Stimulated activated CD8-positive, alpha-beta memory T cell treated with anti-CD3 and anti-CD28 coated beads, Interleukin-4, amount 100 ng/mL, for 1 hour (primary cell): ENCODE measurements at places on chromosomes 6 and 20.

DNA sequence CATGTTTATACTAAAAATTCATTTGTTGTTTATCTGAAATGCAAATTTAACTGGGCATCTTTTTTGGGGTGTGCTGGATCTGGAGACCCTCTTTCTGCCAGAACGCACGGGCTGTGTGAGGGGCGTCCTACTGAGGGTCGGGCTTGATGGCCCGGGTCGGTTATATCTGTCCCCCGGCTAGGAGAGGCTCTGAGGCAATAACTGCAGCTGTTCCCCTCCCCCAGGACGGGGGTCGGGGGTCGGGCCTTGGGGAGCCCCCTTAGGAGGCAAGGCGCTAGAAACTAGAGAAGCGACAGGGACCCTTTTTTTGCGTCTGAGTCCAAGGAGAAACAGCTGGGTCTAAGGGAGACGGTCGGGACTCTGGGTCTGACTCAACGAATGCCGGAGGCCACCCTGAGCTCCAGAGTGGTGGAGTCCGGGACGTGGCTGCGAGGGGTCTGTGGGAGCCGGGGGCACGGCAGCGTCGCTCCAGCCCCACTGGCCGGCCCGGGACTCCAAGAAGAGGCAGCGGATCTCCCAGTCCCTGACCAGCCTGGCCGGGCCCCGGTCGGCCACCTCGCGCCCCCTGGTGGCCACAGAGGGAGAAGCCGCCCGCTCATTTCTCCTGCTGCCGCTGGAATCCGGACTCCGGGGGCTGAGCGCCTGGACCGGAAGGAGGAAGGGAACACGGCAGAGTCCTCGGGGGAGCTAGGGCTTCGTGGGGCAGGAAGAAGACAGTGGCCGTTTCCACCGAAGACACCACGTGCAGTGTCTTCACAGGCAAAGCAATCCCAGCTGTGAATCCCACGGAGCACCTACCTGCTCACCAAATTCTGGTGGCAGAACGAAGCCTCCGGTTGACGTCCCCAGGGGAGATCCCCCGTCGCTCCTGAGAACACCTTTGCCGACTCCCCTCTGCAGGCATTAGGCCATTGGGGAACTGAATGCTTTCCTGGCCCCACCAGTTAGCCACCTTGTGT lies 24.0 kb upstream of the SCML4 start:
- peak; percentile 59 for DNase-seq

GRCh38 chr6:45432977-45433376 lies 55.2 kb upstream of the SUPT3H start:
- no peak for DNase-seq

DNA sequence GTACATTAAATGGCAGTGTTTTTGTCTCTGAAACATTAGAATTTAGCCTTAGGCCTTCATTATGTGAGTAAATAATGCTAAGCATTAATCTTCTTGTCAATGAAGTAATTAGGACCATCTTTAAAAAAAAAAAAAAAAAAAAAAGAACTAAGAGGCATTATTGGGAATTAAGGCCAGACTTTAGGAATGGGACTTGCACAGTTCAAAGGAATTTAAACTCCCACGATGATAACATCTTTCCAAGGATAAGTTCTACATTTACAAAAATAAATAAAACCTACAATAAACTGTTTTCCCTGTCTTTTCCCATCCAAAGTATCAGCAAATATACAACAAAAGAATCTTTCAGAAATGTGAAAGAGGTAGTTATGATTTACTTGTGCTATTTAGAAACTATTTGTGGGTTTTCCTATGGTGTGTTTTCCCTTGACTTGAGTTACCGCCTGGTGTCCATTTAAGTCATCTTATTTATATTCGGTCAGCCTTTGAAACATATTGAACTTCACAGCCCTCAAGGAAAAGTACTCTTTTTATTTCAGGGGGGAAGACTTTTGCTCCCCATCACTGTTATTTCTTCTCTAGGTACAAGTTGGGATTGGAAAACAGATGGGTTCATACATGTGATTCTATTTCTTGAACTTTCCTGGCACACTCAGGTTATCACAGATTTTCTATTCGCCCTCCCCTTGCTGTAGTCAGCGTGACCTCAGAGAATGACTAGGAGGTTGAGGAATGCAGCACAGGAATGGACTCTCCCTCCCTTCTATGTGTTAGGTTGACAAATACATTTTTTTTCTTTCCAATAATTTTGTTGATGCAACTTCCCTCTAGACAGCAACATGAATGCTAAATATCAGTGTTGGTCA lies 13.6 kb downstream of the STMND1 start:
- DNase-seq, result no peak

GRCh38 chr6:654136-654535 lies 2.8 kb downstream of the HUS1B start:
- no peak for DNase-seq

GRCh38 chr6:94272327-94272726 lies 853.0 kb upstream of the EPHA7 start:
- no peak for DNase-seq

- no peak for DNase-seq
Observed at GRCh38 chr6:15773806-15774410, 111.1 kb upstream of the DTNBP1 start.

DNA sequence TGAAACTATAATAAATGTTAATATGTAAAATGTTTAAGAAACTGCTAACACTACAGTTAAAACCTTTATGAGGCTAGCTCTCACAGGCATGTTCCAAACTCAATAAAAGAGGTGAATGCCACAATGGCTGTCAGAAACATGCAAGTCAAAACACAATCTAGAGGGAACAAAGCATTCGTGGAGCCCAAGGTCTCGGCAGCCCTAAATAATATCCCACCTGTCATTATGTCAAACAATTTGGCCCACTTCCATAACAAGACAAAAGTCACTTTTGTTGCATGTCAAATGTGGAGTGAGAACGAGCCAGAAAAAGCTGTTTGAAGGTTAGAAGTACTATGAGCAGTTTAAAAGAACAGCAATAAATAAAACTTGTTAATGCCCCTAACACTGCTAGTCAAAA lies 181.9 kb downstream of the GMDS start:
- DNase-seq, result no peak

GRCh38 chr6:125534430-125535263 lies 214.8 kb upstream of the HEY2 start:
- DNase-seq, result no peak

- DNase-seq, result no peak
Observed at GRCh38 chr6:117817499-117817898, 89.6 kb upstream of the SLC35F1 start.

- DNase-seq, result no peak
Observed at GRCh38 chr20:32019156-32019510, 8.9 kb downstream of the CCM2L start.

- no peak for DNase-seq
Observed at GRCh38 chr20:23212464-23212995, 126.4 kb upstream of the CD93 start.

DNA sequence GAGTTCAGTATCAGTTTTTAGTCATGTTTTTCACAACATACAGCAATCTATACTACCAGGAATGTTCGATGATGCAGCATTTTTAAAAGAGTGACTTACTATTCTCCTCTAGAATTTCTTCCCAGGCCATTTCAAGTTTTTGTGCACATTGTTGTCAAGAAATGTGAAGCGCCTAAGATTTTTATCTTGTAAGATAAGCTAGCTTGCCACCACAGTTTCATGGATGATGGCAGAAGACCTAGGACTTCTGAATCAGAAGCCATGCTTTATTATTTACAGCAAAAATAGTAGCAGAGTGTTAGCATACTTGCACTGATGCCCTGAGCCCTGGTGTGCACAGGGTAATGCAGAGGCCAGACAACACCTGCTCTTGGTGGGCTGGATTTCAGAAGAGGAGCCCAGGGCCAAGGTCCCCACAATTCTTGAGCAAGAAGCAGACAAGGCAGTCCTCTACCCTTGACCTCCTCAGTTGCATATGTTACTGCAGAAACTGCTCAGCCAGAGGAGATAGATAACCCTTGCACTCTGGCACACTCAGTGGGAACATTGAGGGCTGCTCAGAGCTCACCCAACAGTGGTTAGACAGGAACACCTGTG lies 99.2 kb downstream of the QKI start:
- no peak for DNase-seq

DNA sequence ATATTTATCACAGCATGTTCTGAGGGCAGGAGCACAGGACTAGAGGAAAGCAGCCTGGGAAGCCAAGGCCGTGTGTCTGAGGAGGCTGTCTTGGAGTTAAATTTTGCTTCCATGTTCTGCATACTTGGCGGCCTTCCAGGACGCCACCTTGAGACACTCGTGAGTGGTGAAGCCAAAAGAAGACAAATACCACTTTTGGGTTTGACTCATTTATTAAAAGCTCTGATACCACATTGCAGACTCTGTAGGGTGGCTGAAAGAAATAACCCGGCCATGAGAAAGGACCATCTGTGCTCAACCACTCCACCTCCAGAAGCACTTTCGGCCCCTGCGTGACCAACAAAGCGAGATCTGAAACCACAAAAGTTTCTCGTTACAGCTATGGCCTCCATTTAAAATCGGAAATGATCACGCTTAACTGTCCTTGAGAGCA lies 120.0 kb downstream of the TMEM242 start:
- DNase-seq, result no peak

GRCh38 chr20:63254232-63254605 lies at the start of gene NKAIN4:
TSS of gene NKAIN4 (minus strand) at chr20:63254463. CDS start at chr20:63254450, 13 bp downstream.
- DNase-seq, result no peak

- no peak for DNase-seq
Observed at GRCh38 chr6:108274546-108274945, 13.7 kb upstream of the SNX3 start.

- no peak for DNase-seq
Observed at GRCh38 chr20:37200926-37201826, 21.8 kb upstream of the MROH8 start.

DNA sequence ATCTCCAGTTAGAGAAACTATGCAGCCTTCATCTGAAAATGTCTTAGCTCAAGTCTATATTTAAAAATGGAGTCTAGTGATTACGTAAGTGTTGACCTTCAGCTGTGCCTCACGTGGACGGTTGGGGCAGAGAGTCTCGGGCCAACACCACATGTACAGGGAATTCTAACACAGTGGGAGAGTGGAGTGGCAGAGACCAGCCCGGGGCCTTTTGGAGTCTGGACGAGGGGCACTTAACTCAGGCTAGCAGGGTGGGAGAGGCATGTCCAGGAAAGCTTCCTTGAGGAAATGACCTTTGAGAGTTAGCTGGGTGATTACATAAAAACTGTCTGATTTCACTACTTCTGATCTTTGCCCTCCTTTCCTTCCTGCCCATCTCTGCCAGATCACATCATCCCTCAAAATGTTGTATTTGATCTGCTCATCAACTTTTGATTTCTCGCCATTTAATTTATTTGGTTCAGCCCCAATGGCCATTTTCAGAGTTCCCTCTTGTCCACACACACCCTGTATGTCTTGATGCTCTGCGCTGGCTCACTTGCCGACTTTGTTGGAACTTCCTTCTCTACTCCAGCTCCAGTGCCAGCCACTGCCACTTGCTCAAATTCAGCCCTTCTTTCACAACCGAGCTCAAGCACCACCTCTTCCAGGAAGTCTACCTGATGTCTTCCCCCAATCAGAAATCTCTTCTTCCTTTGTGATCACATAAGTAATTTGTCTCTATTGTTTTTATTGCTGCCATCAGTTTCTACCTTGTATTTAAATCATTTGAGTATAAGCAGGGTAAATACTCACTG lies 2.6 kb downstream of the ARMC2 start:
- no peak for DNase-seq

- no peak for DNase-seq
Observed at GRCh38 chr6:153804755-153805330, 234.2 kb upstream of the OPRM1 start.

DNA sequence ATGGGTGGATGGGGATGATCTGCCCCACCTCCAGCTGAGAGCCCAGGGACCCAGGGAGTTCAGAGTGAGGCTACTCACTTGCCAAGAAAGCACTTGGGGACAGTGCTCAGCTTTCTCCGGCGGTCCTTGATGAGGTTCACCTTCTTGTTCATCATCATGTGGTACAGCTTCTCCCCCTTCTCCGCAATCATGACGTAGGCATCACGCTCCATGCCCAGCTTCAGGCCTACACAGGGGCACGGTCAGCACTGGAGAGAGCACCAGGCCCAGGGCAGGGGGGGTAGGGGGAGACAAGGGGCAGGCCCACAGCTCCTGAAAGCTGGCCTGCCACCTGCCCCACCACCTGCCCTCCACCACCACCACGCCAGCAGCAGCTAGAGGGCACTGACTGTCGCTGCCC lies 139.2 kb downstream of the PREX1 start:
- no peak for DNase-seq

- DNase-seq, result no peak
Observed at GRCh38 chr6:30446259-30446658, 43.0 kb upstream of the HLA-E start.

- no peak for DNase-seq
Observed at GRCh38 chr6:20952699-20953474, 418.6 kb downstream of the CDKAL1 start.

GRCh38 chr6:33762713-33763112 lies 16.0 kb upstream of the IP6K3 start:
- no peak for DNase-seq

GRCh38 chr6:167119670-167120582 lies 3.0 kb upstream of the CCR6 start:
- no peak for DNase-seq

- DNase-seq, result peak; percentile 25
Observed at GRCh38 chr6:31541059-31541657, 645 bp downstream of the DDX39B start.

DNA sequence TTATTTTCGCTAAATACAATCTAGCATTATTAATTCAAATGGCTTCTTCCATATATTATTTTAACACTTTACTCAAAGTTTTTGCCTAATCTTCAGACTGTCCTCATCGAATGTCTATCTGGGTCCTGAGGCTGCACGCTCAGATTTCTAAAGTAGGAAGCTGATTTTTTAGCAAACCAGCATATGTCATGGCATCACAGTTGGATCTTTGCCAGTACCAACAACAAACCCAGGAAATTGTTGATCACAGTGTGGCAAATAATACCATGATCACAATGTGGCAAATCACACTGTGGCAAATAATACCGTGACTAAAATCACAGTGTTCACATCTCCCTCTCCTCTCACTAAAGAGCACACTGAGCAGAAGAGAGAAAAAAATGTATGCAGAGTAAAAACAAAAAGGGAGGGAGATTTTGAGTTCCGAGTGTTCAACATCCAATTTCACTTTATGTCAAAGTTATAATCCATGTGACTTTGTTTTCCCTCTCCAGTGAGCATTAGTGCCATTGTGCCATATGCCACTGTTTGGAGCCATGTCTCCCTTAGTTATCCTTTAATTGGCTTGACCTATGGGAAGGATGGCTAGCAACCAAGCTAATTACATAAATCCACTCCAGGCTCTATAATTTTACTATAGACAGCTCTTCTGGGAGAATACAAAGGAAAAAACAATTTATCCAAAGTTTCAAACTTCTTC lies 1059.6 kb downstream of the HACE1 start:
- DNase-seq, result no peak

GRCh38 chr6:28208111-28208659 lies 16.9 kb upstream of the ZSCAN9 start:
- no peak for DNase-seq

- no peak for DNase-seq
Observed at GRCh38 chr6:63759605-63760105, 124.1 kb downstream of the PHF3 start.
